ENCODE measurements at places on chromosomes 5 and 9.

GRCh38 chr9:16138561-16139491 lies 586.0 kb downstream of the CCDC171 start:
- no peak for DNase-seq

DNA sequence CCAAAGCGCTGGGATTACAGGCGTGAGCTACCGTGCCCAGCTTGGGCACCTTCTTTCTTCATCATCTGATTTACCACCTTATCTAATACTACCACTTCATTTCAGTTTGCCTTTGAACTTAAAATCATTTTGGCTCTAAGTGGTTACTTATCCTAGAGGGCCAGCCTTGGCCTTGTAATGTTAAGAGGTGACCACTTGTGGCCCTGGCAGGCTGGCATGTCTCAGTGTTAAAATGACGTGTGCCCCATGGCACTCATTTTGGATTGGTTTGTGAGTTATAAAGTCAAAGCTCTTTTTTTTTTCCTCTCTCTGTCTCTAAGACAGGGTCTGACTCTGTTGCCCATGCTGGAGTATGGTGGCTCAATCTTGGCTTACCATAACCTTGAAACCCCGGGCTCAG lies 17.8 kb downstream of the HABP4 start:
- no peak for DNase-seq

GRCh38 chr5:106135473-106135872 lies 1535.3 kb downstream of the EFNA5 start:
- DNase-seq = no peak

GRCh38 chr5:36662291-36662851 lies 56.0 kb downstream of the SLC1A3 start:
- no peak for DNase-seq

DNA sequence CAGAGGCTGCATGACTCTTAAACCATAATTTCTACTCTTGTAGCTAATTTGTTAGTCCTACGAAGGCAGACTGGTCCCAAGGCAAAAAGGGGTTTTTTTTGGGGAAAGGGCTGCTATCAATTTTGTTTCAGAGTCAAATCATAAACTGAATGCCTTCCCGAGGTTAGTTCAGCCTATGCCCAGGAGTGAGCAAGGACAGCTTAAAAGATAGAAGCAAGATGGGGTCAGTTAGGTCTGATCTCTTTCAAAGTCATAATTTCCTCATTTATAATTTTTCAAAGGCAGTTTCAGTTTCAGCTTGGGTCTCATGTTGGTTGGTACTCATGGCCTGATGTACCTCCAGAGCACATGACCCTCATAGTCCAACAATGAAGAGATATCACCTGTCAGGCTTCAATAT lies 7.9 kb upstream of the RXFP3 start:
- no peak for DNase-seq

DNA sequence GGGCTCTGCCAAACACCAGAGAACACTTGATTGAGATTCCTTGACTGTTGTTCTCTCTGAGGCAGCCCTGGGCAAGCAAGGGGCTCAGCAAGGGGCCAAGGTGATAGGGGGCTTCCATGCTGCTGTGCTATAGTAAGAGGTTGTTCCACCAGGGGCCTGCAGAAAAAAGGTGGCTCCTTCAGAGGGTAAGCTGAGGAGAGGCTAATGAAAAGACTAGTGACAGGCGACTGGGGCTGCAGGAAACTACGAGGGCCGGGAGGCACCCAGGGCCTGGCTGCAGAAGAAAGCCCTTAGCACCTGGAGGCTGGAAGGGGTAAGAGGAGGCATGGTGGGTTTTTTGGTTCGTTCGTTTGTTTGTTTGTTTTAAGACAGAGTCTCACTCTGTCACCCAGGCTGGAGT lies 88.0 kb upstream of the CTNNA1 start:
- no peak for DNase-seq

GRCh38 chr5:157745041-157745456 lies 1.5 kb downstream of the LSM11 start:
- DNase-seq = no peak

GRCh38 chr5:172951371-172952033 lies 7.7 kb upstream of the RPL26L1 start:
- DNase-seq = no peak

GRCh38 chr9:70696694-70697335 lies 282.4 kb upstream of the KLF9 start:
- no peak for DNase-seq

- no peak for DNase-seq
These were observed 194.8 kb downstream of the PAX5 start for GRCh38 chr9:36839131-36839885.

DNA sequence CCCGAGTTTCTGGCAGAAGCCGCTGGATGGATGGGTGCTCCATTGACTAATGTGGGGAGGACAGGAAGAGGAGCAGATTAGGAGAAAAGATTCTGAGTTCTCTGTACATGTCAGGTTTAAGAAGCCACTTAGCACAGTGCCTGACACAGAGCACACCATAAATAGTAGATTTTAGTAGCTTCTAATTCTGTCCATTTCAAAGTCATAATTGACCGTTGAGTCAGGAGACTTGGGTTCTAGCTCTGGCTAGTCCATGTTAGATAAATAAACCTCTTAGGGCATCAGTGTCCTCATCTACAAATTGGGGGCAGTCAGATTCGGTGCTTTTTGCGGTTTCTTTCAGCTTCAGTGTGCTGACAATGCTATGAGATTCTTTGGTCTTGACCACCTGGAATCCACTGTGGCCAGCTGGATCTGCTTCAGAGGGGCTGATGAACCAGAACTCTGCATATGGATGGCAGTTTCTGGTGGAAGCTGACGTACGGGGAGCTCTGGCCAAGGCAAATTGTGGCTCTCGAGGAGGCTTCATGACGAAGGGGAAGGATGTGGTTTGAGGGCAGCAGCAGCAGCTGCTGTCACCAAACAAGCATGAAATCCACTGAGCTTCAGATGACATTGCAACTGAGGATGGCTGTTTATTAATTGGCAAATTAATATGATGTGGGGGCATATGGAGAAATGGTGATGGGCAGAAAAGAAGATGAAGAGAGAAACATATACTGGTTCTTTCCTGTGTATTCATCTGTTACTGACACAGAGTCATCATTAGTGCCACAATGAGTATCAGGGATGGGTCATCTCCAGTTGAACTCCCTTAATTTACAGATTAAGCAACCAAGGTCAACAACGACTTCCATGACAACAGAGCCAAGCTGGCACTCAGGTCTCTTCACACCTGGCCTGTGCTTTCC lies 134.4 kb downstream of the AOPEP start:
- peak; percentile 80 for DNase-seq

DNA sequence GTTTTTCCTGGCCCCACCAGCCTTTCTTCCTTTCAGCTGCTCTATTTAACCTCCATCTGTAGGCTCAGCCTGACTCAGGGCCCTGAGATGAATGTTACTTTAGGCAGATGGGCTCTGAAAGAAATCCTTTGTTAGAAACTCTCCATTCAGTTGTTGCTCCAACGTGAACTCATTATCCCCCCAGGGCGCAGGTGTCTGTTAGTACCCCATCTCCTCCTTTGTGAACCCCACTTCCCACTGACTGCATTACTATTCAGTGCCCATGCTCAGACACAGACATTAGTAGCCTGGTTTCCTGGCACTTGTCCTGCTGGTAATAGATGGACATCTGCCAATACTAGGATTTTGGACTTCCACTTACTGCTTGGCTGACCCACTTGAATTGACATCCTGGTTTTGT lies 1271.6 kb downstream of the PTPRD start:
- DNase-seq = no peak

DNA sequence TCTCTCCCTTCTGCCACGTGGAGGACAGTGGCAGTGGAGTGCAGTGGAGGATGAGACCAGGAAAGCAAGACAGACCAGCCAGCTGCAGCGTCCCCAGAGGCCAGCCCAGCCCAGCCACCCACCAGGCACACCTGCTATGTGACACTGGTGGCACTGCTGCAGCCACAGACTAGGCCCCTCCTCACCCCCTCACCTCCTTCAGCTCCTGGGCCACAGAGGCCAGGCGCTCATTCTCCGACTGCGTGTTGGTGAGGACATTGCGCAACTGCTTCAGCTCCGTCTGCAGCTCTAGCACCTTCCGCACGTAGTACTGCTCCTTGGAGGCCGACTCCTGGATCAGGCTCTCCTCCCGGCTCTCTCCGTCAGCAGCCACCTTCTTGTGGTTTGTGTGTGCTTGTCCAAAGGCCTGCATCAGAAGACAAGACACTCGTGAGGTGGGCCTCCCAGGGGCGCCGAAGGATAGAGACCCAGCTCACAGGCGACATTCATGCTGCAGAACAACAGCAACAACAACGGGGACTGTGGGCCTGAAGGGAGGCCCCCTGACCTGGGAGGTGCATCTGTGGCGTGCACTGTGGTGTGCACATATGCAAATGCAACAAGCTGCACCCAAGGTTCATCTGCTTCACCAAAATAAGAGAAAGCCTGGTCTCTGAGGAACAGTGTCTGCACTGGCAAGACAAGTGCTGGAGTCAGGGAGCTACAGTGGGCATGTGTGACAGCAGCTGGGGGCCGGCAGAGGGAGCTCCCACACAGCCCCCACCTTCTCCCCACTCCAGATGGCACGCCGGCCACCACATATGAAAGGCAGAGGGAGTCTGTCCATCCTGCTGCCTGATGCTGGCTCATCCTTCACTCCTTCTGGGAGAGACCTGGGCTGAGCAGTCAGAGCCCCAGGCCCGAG lies 35.5 kb downstream of the BICD2 start:
- DNase-seq = peak; percentile 79

- no peak for DNase-seq
These were observed 95.9 kb upstream of the COL5A1 start for GRCh38 chr9:134545543-134546245.

DNA sequence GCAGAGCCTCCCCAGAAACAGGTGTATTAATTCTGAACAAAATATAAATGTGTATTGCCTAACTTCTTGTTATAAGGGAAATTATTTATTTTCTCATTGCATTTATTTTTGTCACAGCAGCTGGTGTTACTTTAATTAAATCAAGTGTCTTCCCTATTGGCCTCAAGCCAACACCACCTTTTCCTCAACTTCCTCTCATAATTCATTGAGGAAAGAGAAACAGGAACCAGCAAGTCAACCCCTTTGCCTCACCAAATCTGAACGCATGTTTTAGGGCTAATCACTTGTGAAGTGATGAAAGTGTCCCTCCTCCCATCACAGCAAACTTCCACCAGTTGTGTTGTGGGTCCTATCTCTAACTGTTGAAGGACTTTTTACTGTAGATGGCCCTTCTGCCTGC lies 73.1 kb downstream of the DIRAS2 start:
- DNase-seq = no peak

DNA sequence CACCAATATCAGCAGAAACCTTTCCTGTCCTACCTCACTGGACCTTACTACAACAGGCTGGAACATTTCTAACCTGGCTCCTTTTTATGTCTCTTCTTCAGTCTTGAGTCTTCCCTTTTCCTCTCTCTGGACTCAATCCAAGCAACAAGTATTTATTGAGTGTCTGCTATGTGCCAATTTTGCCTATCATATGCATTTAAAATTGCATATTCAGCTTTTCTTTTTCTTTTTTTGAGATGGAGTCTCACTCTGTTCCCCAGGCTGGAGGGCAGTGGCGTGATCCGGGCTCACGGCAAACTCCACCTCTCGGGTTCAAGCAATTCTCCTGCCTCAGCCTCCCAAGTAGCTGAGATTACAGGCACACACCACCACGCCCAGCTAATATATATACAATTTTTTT lies 65.8 kb downstream of the MEIKIN start:
- DNase-seq = no peak

DNA sequence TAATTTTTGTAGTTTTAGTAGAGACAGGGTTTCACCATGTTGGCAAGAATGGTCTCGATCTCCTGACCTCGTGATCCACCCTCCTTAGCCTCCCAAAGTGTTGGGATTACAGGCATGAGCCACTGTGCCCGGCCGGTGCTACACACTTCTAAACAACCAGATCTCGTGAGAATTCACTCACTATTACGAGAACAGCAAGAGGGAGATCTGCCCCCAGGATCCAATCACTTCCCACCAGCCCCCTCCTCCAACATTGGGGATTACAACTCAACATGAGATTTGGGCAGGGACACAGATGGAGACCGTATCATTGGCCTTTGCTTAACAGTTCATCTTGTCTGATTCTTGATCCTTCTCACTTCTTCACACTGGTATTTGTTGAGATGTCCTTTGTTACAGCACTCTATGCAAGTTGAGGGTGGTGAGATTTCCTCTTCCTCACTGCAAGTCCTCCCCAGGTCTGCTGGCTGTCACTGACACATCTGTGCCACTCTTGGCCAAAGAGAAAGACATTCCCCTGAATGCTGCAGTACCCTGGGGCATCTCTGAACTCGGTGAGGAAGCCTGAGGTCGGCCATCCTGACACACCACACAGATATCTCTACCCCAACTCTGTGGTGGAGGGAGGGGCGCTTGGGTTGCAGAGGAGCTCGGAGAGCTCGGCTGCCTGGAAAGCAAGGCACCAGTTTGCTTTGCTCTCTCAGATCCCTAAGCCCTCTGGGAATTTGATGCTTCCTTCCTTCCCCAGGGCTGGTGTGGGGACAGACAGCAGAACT lies 4.2 kb upstream of the SUB1 start:
- DNase-seq = no peak

Measured in GM13977 (cell line).